ENCODE measurements at places on chromosomes 1 and 21.

DNA sequence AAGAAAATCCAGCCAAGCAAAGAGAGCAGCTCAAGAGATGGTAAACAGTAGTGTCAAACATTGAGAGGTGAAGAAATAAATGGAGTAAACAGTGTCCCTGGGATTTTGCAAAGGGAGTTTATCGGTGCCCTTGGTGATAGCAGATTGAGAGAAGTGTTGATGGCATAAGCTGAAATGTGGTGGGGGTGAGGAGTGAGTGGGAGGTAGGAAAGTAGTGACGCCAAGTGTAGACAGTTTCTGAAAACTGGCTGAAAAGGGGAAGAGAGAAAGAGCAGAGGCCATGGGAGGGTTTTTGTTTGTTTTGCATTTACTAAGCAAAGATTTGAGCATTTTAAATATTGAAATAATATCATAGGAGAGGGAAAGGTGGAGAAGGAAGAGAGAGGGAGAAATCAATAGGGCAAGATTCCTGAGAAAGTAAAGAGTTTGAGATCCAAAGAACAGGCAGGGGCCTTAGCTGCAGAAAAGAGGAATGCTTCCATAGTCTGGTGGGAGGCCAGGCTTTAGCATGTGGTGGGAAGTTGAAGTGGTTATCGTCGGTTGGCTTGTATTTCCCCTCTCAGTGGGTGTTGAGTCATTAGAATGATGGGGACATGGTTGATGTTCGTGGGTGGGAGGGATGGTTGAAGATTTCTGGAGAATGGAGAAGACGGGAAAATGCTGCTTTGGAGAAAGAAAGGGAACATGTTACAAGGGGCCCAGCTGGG, 26.8 kb upstream of the RASAL2 start:
- no peak for DNase-seq

GRCh38 chr1:56574794-56575193, 4.6 kb downstream of the PLPP3 start:
- DNase-seq = no peak

GRCh38 chr1:204126956-204127355, 24.9 kb downstream of the ETNK2 start:
- DNase-seq = no peak

DNA sequence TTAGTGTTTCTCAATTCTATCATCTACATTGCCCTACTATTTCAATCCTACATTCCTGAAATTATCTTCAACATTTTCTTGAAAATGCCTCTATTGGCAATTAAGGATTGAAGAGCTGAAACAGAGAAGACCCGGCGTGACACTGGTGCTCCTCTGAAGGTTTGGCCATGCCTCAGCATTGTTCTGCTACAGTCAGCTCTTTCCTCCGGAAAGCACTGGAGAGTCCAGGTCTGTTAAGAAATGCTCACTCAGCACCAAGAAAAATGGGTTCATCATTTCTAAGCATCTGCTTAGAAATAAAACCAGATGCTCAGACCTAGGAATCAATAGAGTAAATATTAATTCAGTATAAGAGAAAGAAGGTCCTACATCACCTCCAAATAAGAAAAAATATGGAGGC, 58.8 kb downstream of the WARS2 start:
- no peak for DNase-seq
